ENCODE measurements at places on chromosomes 7 and 10. TPM values are rescaled to one million over a fixed set of nuclear protein-coding genes. Genes with fewer than 3 reads are reported as not detected.

DNA sequence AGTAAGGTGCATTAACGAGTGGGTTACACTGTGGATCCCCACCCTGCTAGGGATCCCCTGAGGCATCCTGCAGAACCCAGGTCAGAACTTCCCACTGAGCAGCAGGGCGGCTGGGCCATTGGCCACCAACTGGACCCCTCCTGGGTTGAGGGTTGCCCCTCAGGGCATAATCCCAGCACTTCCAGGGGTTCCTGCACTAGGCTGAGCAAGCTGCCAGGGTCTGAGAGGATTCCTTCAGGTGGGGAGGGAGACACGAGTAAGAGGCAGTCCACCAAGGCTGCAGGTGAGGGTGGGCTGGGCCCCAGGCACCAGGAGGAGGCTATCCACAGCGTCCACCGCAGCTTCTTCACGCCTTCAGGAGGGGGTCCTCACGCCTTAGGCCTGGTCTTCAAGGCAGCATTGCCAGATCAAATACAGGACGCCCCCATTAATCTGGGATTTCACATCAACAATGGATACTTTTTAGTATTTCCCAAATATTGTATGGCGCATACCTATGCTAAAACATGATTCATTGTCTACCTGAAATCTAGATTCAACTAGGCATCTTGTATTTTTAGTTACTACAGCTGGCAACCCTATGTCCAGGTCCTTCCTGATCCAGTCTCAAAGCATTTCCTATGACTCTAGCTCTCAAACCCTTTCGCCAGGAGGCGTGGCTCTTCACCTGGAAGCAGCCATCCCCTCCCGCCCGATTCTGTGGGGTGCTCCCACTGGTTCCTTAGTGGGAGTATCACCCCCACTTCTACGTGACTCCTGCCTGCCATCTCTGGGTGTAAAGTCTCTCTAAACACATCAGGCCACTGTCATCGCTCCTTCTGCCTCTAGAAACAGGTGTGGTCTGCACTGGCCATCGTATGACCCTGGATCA, 4.1 kb downstream of the PRKAG2 start:
- DNase-seq = no peak

Gene FAM237B
- total RNA-seq = not detected

Gene KLF14
- not detected for total RNA-seq

Gene ANKRD61
- total RNA-seq = not detected

GRCh38 chr10:75967491-75967890, 536.1 kb downstream of the LRMDA start:
- DNase-seq = no peak

DNA sequence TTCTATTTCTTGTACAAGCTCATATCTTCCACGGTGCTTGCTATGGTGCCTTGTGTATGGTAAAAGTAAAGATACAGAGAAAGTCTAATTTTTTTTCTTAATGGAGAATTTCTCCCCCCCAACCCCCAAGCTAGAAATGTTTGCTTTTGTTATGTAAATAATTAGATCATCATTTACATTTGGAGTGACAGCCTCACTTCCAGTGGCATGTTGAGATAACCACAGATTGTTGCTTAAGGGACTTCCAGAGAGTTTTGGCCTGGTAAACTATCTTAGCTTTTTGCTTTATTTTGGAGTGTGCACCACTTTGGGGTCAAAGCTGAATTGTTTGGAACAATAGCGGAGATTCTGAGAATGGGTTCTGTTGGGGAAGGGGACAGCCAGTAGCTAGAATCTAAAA, 129.7 kb downstream of the ZNF365 start:
- no peak for DNase-seq

DNA sequence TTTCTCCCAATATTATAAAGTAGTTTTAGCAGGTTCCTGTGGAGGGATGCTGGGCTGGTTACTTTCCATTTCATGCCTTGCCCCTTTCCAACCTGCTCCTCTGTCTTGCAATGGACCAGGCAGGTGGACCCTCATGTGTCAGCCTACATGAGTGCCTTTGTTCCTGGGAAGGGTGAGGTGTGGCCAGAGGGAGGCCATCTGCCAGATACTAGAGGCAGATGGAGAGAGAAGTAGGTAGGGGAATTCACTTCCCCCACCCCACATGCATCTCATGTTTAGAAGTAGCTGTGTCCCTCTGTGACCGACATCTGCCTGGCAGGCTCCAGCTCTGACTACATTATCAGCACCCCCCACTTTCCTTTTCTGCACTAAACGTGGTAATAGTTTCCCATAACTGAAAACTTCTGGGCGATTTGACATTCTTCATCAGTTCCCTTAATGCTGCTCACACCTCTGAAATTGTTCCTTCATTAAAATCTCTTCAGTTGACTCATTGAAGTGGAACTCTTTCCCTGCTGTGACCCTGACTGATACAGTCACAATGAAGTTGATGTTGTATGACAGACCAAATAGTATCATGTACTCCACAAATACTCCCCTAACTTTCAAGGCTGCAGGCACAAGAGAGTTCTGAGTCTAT, 396.3 kb upstream of the FZD8 start:
- DNase-seq = no peak

Gene CYP2C19
- total RNA-seq = not detected

DNA sequence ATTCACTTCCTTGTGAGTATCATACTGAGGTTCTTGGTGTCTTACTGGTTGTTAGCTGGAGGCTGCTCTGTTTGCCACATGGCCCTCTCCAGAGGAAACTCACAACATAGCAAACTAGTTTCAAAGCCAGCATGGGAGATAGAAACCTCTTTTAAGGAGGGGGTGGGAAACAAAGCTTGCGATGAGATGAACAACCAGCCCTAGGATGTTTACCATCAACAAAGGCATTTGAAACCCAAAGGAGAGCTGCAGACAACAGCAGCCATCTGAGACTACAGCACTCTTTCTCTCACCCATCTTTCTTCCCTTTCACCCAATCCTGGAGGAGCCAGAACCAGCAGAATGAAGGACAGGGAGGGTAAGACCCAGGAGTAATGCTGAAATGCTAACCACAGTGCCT, 182.1 kb downstream of the NEBL start:
- no peak for DNase-seq

- no peak for DNase-seq
Observed at GRCh38 chr10:72245949-72246525, 27.7 kb upstream of the DDIT4 start.

- no peak for DNase-seq
Observed at GRCh38 chr7:44729949-44730590, 18.6 kb upstream of the ZMIZ2 start.

- no peak for DNase-seq
Observed at GRCh38 chr7:47477191-47478016, 104.5 kb downstream of the TNS3 start.

Gene PLXNA4
- total RNA-seq = 20.5 TPM

DNA sequence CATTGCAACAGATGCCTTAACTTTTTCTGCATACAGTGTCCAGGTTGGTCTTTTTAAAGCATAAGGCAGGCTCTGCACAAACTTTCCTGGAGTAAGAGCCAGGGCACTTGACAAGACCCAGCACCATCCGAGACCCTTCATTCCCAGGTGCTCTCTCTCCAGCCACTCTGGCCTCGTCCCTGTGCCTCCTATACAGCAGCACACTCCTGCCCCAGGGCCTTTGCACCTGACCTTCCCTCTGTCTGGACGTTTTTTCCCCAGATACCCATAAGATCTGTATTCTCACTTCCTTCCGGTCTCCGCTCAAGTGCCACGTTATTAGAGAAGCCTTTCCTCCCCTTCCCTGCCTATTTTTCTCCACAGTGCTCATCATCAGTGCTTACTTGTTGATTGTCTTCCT, 25.6 kb downstream of the PYROXD2 start:
- DNase-seq = no peak

Gene MOSPD3
- 27.4 TPM for total RNA-seq

DNA sequence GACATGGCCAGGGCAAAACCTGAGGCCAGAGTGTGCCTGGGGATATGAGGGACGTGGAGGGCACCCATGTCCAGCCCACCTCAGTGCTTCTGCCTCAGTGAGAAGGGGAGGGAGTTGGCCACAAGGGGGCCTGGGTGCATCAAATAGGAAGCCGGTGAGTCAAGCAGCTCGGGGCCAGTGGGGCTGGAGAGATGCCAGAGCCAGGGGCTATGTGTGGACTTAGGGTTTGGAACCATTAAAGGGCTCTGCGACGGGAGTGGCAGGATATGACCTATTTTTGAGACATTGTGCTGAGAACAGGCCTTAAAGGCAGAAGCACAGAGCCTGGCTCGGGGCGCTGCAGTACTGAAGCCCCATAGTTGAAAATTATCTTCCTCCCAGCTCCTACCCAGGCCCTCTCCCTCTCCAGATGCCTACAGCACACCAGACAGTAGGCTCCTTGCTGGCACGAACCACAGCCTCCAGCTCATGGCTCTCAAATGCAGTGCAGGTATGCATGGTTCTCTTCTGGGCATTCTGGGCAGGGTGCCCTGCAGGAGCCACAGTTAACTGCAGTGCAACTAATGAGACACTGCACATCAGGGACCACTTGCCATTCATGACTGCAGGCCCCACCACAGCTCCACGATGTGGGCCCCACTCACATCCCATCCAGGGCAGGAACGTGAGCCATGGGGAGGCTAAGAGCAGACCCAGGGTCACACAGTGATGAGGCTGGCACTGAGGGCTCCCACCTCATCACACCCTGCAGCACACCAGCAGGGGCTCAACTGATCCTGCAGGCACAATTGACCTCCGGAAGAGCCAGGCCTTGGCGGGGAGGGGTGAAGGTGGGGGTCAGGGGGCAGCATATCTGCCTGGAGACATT, 7.2 kb upstream of the PGAM2 start:
- peak; percentile 53 for DNase-seq

Gene DGKI
- not detected for total RNA-seq

Measured in activated naive CD8-positive, alpha-beta T cell treated with anti-CD3 and anti-CD28 coated beads, Interleukin-2, amount 10 ng/mL, durations not matched to agents 7 days and 5 days (primary cell).